Left ventricle myocardium superior (tissue), 1 donor: ENCODE measurements at places on chromosomes 5 and 9.

GRCh38 chr5:96016216-96016615 lies 54.6 kb upstream of the ELL2 start:
- no peak for DNase-seq

- peak; percentile 62 for DNase-seq
Measured at GRCh38 chr9:35563791-35564197, 41.3 kb upstream of the TESK1 start.

DNA sequence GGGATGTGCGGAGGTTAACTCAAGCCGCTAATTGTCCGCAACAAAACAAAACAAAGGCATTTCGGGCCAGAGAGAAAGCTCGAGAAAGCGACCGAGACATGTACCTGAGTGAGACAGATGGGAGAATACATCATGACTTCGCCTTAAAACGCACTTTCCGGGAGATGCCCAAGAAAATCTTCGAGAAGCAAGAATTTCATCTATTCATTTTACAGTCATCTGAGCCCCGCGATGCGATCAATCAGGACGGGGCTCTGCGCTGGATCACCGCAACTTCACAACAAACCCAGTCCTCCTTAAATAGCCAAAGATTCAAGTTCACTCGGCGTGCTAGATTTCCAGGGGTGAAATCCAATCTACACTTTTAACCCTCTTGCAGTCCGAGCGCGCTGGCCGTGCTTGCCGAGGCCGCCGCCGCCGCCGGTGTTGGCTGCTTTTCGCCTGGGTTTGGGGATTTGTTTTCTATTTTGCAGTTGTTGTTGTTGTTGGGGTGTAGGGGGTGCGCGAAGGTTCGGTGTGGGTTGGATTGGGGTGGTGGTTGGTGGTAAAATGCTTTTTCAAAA lies 482 bp downstream of the NFIB start:
- peak; percentile 47 for DNase-seq

GRCh38 chr5:41312066-41312465 lies 98.7 kb upstream of the C6 start:
- no peak for DNase-seq

DNA sequence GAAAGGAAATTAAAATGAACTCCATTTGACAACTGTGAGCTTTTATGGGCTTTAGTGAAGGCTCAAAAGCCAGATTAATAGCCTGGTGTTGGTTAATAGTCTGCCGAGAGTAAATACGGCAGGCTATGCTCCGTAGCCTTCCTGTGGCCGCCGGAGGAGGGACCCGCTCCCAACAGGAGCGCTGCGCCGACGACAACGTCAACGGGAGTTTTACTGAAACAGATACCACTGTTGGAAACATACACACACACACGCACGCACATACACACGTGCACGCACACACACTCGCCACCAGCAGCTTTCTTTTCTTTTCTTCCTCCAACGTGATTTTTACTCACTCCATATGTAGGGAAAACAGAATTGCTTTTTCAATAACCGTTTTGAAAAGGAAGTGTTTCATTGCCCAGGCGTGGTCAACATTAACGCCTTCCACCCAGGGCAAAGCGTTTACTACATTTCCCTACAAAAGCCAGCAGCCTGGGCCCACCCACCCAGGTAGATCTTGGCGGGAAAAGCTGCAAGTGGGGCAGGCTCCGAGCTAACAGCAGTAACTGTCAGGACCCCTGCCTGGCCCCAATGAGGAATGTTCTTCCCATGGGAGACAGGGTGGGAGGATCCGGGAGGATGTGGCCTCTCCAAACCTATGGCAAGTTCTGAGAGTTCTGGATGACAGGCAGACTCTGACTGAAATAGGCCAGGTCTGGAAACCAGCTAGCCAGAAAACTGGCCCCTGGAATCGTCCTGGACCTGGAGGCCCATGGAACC lies 72.3 kb downstream of the PAX5 start:
- DNase-seq: no peak

- no peak for DNase-seq
Measured at GRCh38 chr9:91034976-91035824, 233.6 kb downstream of the SYK start.

DNA sequence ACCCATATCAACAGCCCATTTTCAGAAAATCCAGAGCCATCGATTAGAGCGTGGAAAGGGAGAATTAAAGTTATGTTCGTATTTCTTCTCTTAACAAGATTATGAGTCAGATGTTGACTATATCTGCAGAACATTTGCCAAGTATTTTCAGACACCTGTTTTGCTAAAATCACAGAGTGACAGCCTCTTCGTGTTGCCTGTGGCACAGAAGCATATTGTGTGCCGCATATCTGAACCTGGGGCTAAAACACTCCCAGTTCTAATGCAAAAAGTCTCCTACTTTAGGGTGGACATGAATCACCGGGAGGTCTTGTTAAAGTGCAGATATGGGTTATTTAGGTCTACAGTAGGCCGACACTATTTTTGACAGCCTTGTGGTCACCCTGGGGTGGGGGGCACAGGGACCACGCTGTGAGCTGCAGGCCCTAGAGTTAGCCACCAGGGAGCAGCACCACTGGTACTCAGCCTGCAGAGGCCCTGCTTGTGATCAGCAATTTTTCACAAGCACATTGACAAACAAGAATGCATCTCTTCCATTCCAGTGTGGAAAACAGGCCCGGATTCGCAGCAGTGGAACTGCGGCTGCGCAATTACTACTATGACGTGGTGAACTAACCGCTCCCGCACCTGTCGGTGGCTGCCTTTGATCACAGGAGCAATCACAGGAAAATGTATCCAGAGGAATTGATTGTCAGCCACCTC lies 93.5 kb downstream of the SYK start:
- no peak for DNase-seq

- DNase-seq: no peak
Measured at GRCh38 chr5:149108651-149109280, 32.5 kb upstream of the ABLIM3 start.

DNA sequence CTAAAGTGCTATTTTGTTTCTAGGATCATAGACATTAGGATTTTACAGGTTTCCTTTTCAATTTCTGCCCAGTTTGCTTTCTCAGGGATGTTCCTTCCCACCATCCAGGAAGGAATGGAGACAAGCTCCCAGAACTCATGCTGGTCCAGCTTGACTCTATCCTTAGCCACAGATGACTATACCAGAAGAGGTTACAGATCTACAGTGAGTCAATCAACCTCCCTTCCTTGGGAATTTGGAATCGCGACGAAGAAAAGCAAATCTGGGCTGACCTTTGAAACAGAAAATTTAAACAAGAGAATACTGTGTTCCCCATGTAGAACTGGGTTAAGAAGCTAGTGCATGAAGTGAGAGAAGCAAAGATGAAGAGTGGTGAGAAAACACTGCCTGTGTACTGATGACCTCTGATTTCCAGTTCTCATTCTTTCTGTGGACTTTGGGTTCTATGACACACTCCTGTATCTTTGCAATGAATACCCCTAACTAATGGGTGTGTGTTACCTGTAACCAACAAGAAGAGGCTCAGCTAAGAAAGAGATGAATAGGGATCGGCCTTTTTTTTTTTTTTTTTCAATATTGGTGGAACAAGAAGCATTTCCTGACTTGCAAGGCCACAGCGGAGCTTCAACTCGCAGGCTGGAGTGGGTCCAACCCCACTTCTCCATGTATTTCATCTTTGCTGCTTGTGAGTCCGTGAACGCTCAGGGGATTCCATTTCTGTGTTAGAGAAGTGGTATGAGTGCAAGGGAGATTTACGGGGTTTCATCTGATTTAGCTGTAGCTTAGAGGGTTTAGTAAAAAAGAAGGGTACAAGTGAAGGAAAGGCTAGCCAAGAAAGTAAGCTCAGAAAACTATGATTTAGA lies 563.9 kb upstream of the CLINT1 start:
- DNase-seq: peak; percentile 63

DNA sequence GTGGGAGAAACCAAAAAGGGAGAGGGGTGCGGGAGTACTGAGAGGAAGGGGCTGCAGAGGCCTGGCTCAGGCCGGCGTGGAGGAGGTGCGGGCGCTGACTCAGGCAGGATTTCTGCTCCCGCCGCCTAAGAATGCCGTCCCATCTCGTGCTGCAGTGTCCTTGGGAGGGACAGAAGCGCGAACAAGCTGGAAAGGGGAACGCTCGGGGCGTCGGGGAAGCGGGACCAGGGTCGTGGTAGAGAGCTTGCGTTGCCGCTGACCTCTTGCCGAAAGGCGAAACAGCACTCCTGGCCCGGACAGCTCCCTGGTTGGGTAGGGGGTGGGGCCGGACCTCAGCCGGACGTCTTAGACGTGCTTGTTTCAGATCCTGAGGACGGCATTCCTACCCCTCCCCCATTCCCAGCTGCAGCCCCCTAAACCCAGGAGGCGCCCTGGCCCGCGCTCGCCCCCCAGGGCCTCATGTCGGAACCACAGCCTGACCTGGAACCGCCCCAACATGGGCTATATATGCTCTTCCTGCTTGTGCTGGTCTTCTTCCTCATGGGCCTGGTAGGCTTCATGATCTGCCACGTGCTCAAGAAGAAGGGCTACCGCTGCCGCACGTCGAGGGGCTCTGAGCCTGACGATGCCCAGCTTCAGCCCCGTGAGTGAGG lies 1.1 kb downstream of the RELL2 start:
- peak; percentile 68 for DNase-seq

DNA sequence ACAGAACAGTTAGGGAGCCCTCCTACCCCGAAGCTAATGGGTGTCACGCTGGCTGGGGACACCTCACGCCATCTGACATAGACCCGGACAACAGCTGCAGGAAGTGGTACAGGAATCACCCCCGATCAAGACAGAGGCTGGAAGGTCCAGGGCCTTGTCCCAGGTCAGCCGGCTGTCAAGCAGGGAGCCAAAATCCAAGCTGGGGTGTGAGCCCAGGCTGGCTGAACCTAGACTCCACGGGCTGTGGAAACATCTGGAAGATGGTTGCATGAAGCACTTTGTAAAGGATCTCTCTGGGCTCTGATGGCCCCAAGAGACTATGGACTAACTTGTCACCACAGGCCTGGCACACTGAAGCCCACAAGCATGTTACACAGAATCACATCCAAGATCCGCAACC lies 68.9 kb upstream of the STXBP1 start:
- peak; percentile 49 for DNase-seq

GRCh38 chr9:136359774-136360718 lies 3.5 kb downstream of the DNLZ start:
- no peak for DNase-seq

DNA sequence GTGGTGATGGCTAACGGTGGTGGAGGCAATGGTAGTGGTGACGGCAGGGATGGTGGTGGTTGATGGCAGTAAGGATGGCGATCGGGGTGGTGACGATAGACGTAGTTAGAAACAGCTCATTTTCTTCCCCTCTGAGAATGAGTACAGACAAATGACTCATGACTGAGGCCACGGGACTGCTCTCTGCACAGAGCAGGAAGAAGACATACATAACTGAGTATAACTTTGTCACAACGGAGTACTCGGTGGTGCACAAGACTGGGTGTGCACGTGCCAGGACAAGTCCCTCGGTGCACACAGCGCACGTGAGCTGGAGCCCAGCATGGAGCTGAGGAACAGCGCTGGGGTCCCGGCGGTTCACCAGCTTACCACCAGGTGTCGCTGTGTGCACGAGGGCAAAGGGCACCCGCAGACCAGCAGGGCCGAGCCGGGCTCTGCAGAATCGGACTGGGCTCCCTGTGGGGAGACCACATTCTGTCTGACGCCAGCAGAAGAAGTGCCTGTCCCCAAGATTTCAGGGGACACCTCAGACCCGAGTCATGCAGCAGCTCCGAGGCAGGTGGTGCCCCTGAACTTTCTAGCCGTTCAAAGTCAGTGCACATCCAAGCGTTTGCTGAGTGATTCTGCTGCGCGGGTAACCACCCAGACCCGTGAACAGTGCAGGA lies 188.6 kb downstream of the FSTL4 start:
- DNase-seq: peak; percentile 81

- DNase-seq: no peak
Measured at GRCh38 chr9:22700171-22700570, 253.5 kb downstream of the DMRTA1 start.

- no peak for DNase-seq
Measured at GRCh38 chr5:41266377-41266776, 53.0 kb upstream of the C6 start.

GRCh38 chr5:153456354-153456753 lies 34.1 kb upstream of the GRIA1 start:
- no peak for DNase-seq

DNA sequence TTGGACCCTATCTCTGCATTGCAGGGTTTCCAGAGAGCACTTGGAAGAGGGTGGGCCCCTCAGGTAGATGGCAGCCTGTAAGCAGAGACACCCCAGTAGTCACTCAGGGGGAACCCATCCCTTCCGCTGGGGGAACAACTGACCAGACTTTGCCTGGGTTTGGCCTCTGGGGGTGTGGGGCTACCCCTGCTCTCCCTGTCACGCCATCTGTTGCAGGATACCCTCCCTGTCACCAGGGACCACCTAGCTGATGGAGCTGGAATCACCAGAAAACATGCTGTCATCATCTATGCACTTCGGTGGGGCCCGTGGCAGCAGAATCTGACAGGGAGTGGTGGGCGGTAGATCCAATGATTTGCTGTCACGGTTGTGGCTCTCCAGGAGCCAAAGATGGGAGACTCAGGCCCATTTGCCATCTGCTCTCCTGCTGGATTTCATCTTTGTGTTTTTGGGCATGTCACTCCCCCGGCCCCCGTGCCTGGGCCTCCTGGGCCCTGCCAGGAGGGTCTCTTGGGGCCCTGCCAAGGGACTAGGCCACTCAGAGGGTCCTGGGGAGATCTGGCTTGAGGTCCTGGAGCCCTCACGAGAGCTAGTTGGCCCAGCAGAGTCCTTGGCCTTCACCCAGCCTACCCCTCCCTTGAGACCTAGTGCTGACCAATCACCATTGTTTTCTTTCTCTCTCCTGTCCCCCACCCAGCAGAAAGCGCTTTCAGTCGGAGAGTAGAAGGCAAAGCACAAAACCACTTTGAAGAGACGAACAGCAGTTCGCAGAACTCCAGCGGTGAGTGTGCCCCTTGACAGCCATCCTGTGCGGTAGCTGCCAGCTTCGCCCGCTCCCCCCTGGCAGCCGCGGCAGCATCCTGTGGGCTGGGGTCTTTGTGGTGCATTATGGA lies 45.9 kb downstream of the AMBP start:
- no peak for DNase-seq

- no peak for DNase-seq
Measured at GRCh38 chr5:97194366-97194765, 11.3 kb upstream of the RIOK2 start.

DNA sequence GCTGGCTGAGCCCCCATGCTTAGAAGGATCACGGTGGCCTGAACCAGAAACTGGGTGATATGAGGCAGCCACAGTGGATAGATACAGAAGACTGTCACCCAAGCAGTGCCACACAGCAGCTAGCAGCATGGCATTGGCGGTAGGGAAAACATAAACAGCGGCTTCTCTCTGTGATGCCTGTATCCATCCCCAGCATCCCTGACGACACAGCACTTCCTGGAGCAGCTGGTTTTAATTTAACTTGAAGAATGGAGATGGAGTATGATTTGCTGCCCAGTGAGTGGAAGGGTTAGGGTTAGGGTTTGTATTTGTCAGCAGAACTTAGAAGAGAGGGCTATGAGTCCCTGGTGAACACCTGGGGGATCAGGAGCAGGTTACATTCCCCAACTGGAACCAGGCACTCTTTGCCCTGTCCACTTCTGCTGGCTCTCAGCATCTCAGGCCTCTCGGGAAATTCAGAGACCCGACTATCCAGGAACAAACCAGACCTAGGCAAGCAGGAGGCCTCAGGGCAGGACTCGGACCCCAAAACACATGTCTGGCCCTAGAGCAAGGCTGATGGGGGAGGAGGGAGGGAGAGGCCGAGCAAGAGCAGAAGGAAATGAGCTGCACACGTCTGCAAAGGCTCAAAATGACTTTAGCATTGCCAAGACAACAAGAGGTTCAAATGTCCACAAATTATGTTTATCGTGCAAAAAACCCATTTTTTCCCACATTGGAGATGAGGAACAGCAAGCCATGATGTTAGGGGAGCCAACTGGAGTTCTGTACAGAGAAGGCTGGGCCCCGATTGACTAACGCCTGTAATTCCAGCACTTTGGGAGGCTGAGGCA lies 6.5 kb upstream of the GGTA1 start:
- no peak for DNase-seq
